T-helper 1 cell (primary cell): ENCODE measurements at places on chromosomes 16 and 17.

DNA sequence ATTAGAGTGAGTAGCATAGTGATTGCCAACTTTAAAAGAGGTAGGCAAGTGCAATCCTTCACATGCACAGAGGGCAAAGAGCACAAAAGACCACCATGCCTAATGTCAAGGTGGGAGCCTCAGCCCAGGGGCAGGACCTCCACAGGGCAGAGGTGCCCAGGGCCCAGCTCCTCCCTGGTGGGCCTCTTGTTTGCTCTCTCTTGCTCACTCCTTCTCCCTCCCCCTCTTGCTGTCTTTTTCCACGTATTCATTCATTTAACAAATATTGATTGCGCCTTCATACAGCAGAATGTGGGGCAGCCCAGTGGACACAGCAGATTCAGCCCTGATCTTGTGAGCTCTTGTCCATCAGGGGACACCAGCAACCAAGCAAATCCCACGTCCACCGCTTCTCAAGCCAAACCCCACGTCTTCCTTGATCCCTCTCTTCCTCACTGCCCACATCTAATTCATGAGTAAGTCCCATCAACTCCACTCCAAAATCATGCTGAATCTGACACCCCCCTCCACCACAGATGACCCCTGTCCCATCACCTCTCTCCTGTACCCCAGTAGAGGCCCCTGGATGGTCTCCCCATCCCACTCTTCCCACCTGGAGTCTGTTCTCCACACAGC, 44.1 kb upstream of the RPL38 start:
- DNase-seq = no peak

- DNase-seq = no peak
Observed at GRCh38 chr17:9456330-9456729, 119.3 kb downstream of the STX8 start.

DNA sequence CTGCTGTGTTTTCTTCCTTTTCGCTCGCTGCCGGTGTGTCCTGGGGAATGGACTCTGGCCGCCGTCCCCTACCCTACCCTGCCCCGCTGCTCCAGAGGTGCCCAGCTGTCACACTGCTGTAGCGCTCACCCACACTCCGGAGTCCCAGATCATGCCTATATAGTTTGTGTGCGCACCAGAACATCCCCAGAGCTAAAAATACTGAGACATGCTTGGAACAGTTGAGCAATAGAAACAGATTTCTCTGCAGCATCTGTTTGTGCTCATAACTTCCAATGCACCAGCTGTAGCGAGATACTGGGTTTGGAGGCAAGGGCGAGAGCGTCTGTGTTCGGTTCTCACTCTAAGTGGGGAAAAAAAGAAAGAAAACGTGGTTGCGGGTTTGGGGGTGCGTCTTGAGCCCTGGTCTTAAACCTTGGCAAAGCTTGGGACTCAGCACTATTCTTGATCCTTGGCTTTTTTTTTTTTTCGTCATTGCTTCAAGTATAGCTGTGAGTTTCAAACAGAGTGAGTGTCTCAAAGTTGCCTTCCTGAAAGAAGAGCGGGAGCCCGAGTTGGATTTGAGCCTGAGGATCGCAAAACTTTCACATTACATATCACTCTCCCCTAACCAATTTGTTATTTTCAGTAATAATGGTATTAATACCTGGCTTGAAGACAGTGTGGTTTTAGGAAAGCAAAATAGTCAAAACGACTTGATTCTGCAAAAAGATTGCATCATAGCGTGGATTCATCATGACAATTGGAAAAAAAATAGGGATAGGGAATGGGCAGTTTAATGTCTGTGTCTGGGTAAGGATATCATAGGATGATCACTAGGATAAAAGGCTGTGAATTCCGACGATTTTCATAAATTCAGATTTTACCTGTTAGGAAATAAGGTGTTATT, 621 bp downstream of the KCNJ2 start:
- no peak for DNase-seq

GRCh38 chr17:12081720-12082119, 61.0 kb downstream of the MAP2K4 start:
- DNase-seq = no peak

DNA sequence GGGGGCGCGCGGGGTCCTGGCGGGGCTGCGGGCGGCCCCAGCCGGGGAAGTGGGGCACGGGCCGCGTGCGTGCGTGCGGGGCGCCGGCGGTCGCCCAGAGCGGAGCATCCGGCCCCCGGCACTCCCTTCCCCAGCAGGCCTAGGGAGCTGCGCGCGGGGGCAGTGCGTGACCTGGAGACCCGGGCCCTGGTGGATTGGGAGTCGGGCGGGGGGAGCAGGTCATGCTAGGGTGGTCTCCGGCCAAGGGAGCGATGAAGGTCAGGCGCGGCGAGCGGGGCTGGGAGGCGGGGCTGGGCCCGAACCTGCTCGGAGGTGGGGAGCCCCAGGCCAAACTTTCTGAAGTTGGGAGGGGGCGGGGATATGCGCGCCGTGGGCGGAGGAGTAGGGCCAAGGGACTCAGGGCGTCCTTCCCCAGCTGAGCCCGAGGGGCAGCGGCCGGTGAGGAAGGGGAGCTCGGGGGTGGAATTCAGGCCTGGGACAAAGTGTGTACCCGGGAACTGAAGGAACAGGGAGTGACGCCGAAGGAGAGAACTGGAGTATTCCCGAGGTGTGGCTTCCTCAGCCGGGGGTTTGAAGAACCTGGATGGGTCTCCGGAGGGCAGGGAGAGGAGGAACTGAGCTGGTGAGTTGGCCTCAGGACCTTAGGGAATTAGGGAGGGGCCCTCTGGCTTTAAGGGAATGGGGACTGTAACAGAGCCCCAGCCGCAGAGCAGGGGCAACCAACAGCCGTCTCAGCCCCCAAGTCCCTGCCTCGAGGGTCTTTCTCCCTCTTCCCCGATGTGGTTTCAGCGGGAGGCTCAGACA, 589 bp downstream of the XYLT2 start:
- DNase-seq = no peak

GRCh38 chr17:81464586-81464985, 48.0 kb downstream of the ACTG1 start:
- no peak for DNase-seq

GRCh38 chr16:25108054-25108453, 3.5 kb upstream of the LCMT1 start:
- peak; percentile 23 for DNase-seq

GRCh38 chr17:52410781-52411180, 252.3 kb upstream of the CA10 start:
- no peak for DNase-seq

DNA sequence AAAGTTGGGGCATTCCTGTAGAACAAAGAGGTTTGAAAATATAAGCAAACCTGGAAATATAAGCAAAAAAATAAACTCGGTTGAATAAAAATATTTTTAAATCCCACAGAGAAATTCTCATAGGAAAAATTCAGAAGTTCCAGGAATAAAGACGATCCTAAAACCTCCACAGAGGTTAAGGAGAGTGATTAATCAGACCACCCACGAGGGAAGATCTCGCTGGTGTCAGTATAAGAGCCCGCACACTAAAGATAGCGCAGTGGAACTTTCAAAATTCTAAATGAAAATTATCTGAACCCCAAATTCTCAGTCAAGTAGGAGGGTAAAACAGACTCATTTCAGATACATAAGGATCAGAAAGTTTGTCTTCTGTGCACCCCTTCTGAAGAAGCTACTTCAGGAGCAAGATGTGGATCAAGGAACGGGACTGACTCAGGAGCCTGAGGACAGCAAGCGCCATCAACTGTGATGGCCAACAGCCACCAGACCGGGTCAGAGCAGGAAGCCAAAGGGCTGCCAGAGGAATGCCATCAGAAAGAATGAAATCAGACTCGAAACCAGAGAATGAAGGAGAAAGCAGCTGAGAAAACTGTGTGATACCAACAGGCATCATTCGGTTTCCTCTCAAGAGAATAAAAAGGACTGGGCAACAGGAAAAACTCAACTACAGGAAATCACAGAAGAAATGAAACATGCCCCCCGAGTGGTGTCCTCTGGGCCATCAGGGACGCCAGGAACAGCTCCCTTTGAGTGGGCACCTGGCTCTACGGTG, 66.9 kb downstream of the CYTH1 start:
- no peak for DNase-seq

GRCh38 chr16:85697431-85697830, 8.7 kb upstream of the GINS2 start:
- no peak for DNase-seq

GRCh38 chr17:7056386-7056785, 12.5 kb upstream of the SLC16A11 start:
- DNase-seq = no peak

DNA sequence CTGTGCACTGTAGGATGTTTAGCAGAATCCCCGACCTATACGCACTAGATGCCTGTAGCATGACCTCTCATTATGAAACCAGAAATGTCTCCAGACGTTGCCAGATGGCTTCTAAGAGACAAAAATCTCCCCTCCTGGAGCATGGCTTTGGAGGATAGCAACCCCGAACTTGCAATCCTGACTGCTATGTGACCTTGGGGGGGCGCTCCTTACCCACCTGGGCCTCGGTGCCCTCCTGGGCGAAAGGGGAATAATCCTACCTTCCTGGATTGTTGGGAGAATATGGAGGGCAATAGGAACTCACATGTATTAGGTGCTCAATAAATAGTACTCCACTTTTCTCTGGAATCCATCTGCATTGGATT, 8.1 kb downstream of the MRM1 start:
- DNase-seq = no peak

DNA sequence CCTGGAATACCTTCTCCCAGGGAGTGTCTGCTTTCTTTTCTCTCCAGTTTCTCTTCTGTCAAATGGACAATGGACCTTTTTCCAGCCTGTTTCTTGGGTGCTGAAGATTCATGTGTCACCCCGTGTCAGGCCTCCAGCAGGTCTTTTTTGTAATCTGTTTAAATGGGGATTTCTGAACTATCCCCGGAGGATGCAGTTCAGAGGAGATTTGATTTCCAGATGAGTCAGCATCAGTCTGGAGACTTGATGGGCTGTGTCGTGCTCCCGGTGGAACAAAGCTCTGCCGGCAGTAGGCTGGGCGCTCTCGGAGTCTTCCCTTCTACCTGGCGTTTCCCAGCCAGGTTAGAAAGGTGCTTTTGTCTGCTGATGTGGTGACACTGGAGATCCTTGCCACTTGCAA, 440.6 kb downstream of the HS3ST3B1 start:
- no peak for DNase-seq

- no peak for DNase-seq
Observed at GRCh38 chr16:8260140-8260539, 330.2 kb downstream of the TMEM114 start.

GRCh38 chr17:16516594-16517051, 24.6 kb upstream of the LRRC75A start:
- no peak for DNase-seq

DNA sequence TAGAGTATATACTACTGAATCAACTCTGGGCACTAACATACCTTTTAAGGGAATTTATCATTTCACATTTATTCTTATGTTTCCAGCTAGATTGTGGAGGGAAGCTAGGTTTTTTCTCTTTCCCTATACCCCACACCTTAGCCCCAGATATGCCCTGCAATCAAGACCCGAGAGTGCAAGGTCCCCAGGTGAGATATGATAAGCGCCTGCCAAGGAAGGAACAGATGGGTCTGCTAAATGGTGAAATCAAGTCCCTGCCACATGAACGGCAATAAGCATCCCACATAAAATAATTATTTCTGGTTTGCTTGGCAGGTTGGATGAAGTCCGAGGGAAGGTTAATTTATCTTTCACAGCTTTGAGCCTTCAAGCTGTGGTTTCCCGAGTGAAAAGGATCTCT, 195.5 kb downstream of the TOX3 start:
- DNase-seq = no peak

GRCh38 chr17:69960755-69961154, 114.3 kb upstream of the KCNJ16 start:
- DNase-seq = no peak

GRCh38 chr16:23296994-23297393, 5.1 kb upstream of the SCNN1B start:
- DNase-seq = no peak

GRCh38 chr16:83350481-83350880, 457.3 kb upstream of the HSBP1 start:
- DNase-seq = no peak

DNA sequence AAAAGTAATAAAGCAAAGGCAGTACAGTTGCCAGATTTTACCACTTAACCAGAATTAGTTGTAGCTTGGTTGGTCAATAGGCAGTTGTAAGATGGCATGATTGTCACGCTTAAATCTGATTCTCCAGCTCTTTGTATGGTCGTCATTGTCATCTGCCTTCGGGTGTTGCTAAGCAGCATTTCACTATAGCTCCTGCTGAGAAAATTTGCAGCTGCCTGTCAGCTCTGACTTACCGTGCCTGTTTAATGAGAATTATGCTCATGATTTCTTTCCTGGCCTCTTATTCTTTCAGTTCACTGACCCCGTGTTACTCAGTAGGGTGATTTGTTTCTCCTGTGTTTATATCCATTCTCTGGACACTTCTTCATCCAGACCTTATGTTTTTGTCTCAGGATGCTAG, 66.7 kb downstream of the TANGO6 start:
- DNase-seq = no peak

- DNase-seq = no peak
Observed at GRCh38 chr16:1469693-1470201, 5.1 kb downstream of the CLCN7 start.

- peak; percentile 77 for DNase-seq
Observed at GRCh38 chr17:78133971-78134898, 3.7 kb downstream of the TMC8 start.

DNA sequence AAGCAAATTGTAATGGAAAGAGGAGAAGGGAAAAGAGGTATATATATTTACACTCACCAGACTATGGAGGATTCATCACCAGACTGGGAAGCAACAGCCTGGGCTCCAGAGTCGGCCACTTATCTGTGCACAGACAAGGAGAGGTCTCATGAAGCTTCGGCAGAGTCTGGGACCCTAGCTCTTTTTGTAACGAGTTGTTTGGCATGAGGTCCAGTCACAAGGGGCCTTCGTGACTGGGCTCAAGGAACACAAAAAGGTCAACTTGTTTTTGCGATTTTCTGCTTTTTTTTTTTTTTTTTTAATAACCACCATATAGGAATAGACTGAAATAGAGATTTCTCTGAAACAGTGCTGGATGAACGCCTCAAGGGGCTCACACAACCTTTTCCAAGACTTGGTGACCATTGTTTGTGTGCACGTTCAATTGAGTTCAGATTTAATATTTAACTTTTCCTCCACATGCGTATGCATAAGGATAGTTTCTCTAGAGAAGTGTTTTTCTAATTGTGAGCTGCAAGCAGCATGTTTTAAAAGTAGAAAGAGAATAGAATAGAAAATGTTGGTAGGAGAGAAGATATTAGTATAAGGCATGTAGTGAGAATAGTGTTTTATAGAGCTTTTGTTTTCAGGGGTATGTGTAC, 25.8 kb downstream of the BPTF start:
- DNase-seq = no peak

DNA sequence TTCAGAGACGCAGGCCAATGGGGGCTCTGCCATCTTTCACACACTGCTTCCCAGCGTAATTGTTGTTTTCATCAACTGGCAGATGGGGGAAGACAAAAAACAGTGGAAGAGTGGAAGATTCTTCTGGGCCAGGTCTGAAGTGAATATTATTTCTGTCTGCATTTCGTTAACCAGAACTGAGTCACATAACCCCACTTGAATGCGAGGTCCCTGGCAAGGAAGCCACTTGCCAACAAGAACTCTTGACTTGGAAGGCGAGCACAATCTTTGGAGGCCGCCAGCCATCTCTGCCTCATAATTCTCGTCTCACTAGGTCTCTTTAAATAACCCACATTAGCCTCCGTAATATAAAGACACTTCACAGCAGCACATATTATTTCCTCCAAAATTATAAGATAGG, 75.4 kb downstream of the CYB561 start:
- DNase-seq = no peak
